ENCODE measurements at places on chromosomes 2 and 18.

DNA sequence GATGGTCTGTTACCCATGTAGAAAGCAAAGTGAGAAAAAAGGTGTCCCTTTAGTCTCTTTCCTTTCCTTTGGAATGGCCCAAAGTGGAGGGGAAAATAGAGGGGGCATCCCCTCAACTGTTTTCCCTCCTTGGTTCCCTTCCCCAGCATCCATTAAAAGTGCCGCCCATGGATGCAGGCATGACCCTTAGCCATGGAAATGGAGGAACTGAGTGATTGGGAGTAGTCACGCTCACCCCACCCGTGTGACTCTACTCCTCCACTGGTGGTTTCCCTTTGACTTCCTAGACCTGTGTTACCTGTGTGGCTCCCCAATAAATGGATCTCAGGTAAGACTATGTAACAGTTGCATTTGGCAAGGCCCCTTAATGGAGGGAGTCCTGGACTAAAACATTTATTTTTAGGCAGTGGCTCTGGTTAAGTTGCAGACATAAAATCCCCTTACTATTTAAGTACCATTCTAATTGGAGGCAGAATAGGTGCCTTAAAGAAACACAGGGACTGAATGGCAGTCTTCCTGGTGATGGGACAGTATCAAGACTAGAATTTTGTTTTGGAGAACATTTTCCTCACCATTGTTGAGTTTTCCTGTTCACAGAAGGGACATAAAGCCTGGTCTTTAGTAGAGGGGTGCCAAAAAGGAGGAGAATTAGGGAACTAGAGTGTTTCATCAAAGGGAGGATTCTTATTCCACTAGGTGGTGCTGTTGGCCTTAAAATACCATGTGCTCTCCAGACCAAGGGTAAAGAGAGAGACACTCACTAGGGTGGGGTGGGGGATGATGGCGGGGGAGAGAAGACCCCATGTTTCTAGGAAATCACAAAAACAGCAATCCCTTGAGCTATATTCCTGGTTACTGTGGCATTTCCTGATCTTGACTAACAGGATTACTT, 25.7 kb upstream of the PLA2R1 start:
- no peak for DNase-seq

- DNase-seq = no peak
Measured at GRCh38 chr18:42001801-42002200, 46.8 kb downstream of the PIK3C3 start.

- DNase-seq = no peak
Measured at GRCh38 chr2:104938231-104938941, 84.5 kb downstream of the POU3F3 start.

DNA sequence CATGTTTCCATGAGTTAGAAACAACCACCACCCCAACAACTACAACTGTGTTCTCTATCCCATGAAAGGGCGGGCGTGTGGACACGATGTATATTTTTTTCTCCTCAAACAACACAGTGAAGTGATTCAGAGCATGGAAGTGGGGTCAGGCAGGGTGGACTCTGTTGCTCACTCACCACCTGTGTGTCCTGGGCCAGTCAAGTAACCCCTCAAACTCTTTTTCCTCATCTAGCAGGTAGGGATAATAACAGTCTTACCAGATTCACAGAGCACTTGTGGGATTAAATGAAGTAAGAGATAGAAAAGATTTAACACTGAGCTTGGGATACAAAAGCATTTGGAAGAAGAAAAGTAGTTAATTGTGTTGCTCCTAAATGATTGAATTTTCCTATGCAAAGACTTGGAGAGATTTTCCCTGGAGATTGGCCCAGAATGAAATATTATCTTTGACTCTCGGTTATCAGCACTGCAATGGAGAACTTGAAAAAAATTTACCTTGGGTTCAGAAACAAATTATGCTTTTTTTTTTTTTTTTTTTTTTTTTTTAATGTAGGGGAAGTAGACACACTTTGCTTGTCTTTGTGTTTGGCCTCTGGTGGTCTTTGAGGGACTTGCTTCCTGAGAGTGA, 161.9 kb upstream of the EPAS1 start:
- DNase-seq = no peak

GRCh38 chr2:60499651-60500265, 53.7 kb downstream of the BCL11A start:
- DNase-seq = no peak

- DNase-seq = no peak
Measured at GRCh38 chr2:17309181-17309580, 209.1 kb downstream of the RAD51AP2 start.

- no peak for DNase-seq
Measured at GRCh38 chr2:216533609-216534008, 35.0 kb downstream of the RPL37A start.

GRCh38 chr18:49020621-49021021, 69.9 kb upstream of the SMAD7 start:
- peak; percentile 49 for DNase-seq

DNA sequence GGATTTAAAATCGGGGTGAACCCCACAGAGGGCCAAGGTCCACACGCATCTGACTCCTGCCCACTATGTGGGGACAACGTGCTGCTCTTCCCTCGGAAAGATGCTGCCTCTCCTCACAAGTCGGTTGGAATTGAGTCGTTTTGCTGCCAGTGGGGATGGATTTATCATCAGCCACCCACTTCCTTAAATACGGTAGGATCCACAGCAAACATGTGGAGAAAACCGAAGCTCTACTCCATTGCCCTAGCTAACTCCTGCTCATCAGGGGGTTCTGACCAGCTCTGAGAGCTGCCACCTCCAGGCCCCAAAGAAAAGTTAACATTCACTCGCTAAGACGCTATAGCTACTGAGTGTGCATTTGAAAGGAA, 80.9 kb downstream of the CHRNA1 start:
- DNase-seq = no peak

- DNase-seq = no peak
Measured at GRCh38 chr18:45805551-45805950, 19.9 kb upstream of the SIGLEC15 start.

Data from breast epithelium (tissue), 4 donors.